Immature natural killer cell (primary cell): ENCODE measurements at places on chromosomes 11 and 22.

GRCh38 chr11:129143335-129143734 is 48.8 kb downstream of the ARHGAP32 start:
- no peak for DNase-seq

- DNase-seq, result no peak
Measured at GRCh38 chr11:93540896-93541553, 2.2 kb downstream of the SMCO4 start.

DNA sequence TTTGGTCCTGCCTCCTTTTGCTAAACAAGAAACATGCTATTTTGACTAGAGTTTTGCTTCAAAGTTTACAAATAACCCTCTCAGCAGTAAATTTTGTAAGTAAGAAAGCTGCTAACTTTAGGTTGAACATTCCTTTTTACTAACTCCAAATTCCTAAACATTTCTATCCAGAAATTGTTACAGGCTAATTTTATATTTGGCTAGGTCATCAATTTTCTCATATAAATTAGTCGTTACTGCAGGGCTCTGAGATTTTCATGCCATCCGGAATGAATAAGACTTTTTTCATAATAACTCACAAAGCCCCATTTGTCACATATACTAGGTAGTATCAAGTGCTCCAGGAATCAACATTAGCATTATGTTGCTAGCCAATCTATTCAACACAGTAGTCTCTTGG is 143.1 kb downstream of the METTL15 start:
- no peak for DNase-seq

- DNase-seq, result no peak
Measured at GRCh38 chr11:134670247-134670782, 258.3 kb upstream of the B3GAT1 start.

DNA sequence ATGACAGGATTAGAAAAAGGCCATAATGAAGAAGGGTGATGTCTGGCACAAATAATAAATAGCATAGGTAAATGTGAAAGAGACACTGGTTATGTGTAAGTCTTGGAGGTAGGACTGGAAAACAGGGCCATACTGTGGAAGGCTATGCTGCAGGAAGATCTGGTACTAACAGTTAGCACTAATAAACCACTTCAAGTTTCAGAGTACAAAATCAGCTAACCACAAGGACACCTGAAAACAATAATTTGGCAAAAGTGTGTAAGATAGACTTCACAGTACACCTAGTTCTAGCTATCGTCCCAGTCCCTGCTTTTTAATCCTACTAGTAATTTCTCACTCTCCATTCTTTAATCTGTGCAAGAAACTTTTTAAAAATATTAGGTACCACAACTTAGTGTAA is 44.3 kb downstream of the CWF19L2 start:
- DNase-seq, result no peak

DNA sequence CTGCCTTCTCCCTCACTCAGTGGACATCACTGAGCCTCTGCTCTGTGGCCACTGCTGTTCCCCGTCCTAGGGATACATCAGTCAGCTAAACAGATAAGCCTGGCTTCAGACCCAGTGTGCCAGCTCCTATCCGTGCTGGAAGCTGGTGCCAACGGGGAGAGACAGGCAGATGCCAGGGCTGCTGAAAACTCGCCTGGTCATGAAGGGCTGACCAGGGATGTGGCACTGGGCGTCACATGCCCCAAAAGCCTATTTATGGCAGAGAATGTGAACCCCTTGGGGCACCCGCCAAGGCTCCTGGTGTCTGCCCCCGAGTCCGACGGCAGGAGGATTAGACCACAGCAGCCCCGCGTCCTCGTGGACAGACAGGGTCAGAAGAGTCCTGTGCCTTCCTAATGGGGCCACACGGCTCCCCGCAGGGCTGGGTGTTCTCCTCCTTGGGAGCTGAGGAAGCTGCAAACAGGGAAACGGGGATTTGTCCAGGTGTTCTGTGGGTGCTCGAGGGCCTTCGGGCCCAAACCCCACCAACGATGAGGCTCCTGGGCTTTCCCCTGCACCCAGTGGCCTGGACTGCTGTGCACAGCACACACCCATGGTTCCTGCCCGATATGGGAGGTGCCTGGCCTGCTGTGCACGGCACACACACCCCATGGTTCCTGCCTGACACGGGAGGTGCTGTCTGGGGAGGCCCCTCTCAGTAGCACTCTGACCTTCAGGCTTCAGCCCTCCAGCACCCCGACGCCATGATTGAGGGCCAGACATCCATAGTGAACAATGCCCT is 19.9 kb downstream of the ANO1 start:
- DNase-seq, result no peak

DNA sequence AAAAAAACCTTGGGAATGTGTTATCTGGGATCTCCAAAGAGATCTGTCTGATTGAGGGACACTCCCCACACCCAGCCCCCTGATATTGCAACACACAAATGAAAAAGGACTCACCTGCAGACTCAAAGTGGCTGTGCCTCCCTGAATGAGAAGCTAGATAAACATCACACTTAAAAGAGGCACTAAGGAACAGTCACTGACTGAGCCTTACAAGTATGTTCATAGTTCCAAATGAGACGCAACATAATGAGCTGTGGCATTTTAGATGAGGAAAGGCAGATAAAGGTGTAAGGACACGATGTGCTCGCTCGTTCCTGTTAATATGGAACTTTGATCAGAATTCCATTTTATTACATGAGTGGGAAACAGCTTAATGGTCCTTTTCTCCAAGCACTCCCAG is 21.0 kb upstream of the CFAP300 start:
- DNase-seq, result no peak

- no peak for DNase-seq
Measured at GRCh38 chr11:16166571-16166970, 189.8 kb downstream of the SOX6 start.

DNA sequence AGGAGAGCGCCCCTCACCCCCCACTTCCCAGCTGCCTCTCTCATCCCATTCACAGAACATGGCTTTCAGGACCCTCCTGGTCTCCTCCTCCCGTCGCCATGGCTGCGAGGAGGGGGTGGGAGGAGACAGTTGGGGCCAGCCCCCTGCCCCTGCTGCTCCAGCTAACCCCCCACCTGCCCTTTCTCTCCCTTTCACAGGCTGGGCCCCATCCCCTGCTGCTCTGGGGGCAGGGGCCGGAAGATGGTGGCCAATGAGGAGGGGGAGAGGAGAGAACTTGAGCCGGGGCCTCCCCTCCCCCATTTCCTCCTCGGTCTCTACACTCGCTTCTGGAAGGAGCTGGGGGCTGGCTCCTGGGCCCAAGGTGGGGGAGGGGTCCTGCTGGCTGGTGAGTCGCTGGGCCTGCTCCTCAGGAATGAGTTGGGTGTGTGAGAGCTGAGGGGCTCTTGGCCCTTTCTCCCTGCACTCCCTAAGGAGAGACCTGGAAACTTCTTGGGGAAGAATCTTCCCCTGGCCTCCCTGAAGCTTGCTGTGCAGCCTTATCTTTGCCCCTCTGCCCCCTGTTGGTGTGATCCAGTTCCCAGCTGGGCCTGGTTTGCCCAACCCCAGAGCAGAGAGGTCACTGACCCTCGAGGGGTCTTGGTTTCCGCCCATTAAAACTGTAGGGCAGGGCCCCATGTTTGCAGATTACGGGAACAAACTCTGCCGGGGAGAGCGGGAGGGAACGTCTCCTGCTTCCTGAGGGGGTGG is 10.2 kb downstream of the YPEL4 start:
- no peak for DNase-seq

DNA sequence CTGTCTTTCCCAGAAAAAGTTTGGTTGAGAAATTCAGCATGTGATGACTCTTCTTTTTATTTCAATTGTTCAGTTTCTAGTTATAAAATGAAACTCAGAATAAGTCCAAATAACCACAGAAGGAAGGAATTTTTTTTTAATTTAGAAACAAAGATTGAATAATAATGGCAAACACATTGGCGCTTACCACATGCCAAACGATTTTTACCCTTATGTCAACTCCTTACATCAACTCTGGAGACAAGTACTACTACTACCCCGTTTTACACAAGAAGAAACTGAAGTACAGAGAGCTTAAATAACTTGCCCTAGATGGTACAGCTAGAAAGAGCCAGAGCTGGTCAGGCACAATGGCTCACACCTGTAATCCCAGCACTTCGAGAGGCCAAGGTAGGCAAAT is 52.4 kb downstream of the AHNAK start:
- DNase-seq, result no peak

DNA sequence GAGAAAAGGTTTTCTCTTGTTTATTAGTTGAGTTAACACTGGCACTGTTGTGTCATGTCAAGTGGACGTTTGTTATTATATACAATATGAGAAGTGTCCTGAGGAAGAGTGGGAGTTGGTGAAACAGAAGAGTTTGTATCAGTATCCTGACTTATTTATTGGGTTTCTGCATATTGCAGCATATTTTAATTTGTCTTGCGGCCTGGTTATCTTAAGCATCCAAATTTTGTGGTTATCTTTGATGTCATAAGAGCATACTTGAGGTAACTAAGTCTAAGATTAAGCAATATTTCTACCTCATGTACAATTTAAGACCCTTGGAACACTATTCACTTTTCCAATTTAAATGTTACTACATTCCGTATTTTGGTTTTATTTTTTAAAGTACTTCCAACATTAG is 103.5 kb downstream of the DDX10 start:
- no peak for DNase-seq

DNA sequence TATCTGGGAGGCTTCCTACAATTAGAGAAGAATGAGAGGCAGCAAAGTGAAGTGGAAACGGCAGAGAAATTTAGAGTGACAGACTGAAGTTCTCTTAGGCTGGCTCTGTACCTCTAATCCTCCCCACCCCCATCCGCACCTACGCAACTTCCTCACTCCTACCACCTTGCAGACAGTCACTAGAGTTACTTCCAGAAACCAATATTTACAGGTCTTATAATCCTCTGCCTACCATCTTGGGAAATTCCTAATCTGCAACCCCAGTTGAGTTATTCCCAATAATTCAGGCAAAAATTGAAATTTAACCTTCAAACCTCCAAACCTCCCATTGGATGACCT is 71.7 kb downstream of the PAK1 start:
- no peak for DNase-seq
